Mesenteric fat pad (tissue), 1 donor: ENCODE measurements at places on chromosomes 12 and 14.
A peak's percentile ranks its signal among the peaks of the same experiment; 100 is the strongest.

- DNase-seq, result no peak
Observed at GRCh38 chr12:18340786-18341185, 79.5 kb downstream of the PIK3C2G start.

DNA sequence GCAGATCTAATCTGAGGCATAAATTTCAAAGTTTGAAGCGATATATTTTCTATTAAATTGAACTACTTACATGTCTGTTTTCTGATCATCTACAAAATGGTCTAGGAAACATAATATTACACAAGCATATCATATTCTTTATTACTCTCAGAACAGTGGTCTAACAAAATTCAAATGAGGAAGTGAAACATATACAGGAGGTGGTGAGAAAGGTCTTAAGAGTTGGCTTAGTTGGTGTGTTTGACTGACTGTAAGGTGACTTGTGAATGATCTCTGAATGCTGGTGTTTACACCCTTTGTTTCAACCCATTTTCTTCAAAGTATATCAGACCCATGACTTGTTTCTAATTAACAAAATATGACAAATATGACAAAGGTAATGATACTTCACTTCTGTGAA is 1156.8 kb downstream of the SLC16A7 start:
- DNase-seq, result no peak

DNA sequence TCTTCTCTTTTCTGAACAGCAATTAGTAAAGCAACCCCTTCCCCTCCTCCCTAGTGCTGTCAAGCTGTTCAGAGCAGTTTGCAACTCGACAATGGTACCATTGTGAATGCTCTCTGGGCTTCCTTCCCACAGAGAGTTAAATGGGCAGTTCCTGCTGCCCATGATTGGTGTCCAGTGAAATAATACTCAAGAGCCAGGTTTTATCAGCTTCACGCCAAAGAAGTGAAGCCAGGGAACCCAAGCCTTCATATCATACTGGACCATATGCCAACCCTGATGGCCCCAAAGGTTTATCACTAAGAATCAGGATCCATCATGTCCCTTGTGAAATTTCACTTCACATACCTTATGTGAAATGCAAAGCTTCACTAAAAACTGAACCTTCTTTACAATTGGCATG is 24.7 kb downstream of the INSM2 start:
- DNase-seq, result no peak

DNA sequence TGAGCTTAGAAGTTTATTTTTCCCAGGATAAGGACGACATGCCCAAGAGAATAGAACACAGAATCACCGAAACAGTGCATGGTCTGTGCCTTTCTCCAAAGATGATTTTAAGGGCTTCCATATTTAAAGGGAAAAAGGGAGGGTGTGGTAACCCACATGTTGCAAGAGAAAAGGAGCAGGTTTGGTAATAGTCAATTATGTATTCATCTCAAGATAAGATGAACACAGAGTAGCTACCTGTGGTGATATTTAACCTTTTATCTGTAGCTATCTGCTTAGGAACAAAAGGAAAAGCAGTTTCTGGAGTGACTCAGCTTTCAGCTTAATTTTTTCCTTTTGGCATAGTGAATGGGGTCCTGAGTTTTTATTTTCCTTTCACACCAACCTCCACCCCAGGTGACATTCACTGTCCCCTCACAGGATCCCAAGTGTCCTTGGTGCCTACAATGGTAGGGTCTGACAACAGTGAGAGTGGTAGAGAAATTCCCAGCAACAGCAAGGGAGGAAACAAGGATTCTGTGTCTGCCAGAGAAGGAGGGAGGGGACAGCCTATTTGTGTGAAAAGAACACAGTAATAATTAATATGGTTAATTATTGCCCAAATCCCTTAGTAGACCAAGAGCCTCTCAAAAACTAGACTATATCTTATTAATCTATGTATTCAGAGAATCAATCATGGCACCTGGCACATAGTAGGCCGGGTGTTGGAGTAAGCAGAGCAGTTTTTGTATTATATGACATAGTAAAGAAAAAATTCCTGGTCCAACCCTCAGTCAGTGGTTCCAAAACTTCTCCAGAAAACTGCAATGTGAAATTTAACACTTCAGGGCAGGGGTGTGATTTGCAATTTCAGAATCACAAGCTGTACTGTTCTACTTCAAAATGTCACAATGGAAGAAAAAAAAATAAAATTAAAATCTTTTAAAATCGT is 154.5 kb downstream of the PHLDA1 start:
- no peak for DNase-seq

- no peak for DNase-seq
Observed at GRCh38 chr14:102998393-102998792, 59.0 kb downstream of the CDC42BPB start.

DNA sequence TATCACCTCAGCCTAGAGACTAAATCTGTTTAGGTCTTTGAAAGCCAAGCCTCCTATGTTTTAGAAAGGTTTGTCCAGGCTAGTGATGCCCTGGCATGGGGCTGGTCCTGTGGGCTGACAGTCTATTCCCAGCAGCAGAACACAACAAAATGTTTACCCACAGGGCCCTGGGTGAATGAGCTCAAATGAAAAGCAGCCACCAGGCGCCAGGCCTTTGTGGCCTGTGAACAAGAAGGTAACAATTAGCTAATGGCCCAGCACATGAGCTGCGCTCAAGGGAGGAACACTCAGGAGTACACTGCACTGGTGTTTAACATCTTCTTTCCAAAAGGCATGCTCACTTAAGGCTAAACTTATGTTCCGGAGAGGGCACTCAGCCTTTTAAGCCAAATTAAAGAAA is 202.2 kb downstream of the MON2 start:
- DNase-seq, result no peak

DNA sequence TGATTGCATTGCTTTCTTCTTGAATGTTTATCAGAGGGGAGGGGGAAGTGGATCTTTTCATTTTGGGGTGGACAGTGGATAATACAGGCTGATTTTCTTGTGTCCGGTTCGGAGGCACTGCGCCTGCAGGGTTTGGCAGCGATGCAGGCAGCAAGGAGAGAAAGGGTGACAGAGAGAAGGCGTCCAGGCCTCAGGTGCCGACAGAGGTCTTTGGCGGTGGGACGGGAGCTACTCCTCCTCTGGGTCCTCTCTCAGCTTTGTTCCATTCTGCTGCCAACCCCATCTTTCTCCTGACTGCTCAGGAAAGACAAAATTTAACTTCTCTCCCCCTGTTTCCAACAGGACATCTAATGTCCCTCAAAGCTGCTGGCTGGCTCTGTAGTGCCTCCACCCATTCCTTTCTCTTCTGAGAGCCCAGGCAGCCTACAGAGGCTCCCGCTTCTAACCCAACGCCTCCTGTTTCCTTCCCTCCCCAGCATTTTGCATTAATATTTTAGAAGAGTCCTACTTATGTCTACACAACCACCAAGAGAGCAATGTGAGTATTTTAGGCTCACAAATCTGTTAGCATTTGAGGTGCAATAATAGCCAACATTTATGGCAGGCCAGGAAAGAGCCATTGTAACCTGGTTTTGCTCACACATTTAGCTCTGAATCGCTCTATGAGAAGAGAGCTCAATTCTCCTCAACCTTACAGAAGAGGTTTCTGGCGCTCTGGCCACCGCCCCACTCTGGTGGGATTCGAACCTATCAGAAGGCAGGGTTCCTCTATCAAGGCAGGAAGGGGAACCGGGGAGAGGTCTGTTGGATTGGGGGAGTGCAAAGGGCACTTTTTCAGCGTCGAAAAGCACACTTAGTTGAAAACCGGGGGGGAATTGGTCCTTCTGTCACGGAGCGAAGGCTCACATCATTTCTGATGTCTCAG is 7.1 kb upstream of the TBX5 start:
- DNase-seq, result no peak

GRCh38 chr14:34180434-34180833 is 229.6 kb upstream of the EGLN3 start:
- no peak for DNase-seq

- DNase-seq, result no peak
Observed at GRCh38 chr14:76574416-76575095, 186.7 kb upstream of the VASH1 start.

DNA sequence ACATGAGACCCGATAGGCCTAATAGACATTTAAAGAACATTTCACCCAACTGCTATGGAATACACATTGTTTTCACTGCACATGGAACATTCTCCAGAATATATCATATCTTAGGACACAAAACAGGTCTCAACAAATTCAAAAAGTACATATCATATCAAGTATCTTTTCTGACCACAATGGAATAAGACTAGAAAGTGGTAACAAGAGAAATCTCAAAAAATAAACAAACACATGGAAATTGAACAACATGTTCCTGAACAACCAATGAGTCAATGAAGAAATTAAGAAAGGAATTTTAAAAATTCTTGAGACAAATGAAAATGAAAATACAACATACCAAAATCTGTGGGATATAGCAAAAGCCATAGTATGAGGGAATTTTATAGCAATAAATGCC is 208.1 kb downstream of the PTPRO start:
- DNase-seq, result no peak

- no peak for DNase-seq
Observed at GRCh38 chr14:78007160-78007559, 163.0 kb upstream of the NRXN3 start.

GRCh38 chr12:91513313-91513712 is 330.7 kb upstream of the DCN start:
- DNase-seq, result no peak

DNA sequence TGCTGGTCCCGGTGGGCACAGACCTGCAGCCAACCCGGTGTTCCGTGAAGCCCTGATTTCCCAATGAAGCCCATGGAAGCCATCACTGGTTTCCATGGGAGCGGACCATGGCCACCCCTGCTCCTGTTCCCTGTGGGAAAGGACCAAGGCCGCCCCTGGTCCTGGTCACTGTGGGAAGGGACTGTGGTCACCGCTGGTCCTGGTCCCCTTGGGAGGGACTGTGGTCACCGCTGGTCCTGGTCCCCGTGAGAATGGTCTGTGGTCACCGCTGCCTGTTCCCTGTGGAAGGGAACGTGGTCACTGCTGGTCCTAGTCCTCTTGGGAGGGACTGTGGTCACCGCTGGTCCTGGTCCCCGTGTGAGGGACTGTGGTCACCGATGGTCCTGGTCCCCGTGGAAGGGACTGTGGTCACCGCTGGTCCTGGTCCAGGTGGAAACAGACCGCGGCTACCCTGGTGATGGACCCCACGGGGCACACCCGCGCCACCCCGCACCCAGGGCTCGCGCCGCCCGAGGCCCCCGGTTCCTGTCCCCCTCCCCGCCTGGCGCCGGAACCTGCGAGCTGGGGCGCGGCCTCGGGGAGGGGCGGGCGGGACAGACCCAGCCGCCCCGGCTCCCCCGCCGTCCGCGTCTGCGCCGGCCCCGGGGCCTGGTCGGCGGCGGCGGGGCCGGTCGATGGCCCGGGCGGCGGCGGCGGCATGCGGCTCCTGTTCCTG is at the start of gene GLT1D1:
Gene GLT1D1, plus strand, starts transcription at position 594 of the 715 bp plus-strand sequence. Its CDS starts 104 bp downstream, at position 698.
- peak; percentile 89 for DNase-seq

GRCh38 chr12:60043236-60043635 is 447.4 kb downstream of the SLC16A7 start:
- DNase-seq, result no peak

DNA sequence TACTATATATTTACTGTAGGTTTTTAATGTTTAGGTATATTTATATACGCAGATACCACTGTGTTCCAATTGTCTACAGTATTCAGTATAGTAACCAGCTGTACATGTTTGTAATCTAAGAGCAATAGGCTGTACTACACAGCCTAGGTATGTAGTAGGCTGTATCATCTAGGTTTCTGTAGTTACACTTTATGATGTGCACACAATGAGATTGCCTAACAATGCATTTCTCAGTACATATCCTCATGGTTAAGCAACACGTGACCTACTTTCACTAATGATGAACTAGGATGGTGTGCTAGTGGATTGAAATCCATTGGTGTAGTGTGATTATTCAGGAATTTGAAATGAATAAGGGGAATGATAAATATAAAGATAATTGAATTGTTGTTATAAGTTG is 77.7 kb downstream of the ETNK1 start:
- no peak for DNase-seq

GRCh38 chr12:12016284-12017100 is 54.2 kb upstream of the BCL2L14 start:
- no peak for DNase-seq

DNA sequence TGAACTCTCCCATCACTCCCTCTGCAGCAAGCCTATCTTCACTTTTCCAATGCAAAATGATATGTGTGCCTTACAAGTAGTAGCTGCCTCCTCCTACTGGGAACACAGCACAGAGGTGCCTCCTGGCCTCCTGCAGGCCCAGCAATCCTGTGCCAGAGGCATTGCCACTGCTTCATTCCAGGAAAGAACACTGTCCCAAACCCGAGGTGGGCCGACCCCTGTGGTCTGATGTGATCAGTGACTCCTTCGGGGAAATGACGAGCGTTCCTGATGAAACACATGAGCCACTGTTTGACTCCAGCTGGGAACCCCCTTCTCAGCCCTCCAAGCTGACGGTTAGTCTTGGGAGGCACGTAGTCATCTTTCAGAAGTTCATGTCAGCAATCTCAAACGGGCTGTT is 19.5 kb downstream of the PSMC1 start:
- peak; percentile 57 for DNase-seq

DNA sequence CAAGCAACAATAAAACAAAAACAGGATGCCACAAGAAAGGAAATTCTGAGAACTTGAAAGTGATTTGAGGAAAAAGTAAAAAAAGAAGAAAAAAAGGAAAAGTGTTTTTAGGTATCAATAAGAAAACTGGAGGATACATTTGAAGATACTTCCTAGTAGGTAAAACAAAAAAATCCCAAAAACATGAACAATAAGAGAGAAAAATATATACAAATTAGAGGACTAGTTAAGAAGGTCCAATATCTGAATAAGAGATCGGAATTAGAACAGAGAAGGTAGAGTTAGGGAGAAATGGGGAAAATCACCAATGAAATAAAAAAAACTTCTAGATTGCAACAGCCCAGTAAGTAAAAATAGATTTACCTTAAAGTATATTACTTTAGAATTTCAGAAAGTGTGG is 8.8 kb downstream of the DEPDC4 start:
- no peak for DNase-seq

DNA sequence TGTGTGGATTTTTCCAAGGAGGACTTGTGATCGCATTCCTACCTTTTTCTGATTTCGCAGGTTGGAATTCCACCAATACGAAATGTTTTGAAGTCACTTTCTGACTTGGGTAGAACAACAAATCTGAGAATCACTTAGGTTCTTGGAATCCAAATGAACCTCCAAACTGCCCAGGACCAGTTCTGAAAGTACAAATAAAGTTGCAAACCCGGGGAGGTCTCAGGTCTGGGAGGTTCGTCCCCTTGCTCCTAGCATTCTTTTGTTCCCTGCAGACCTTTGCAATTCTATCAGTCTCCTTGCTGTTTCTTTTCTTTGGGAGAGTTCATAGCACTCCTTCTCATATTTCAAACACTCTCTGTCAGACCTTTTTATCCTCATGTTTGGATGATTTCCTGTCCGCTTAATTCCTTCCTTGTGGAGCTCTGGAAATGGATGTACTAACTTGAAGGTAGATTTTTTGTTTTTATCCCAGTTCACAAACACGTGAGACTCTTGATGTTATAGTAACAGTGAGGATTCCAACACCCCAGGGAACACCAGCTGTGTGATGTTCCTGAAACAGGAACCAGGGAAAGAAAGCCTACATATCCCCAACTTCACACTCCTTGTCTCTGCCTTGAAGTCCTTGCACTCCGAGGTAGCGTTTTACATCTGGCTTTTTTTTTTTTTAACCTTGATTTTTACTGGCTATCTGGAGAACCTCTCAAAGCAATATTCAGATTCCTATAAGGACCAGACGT is 70.6 kb downstream of the TMEM132C start:
- DNase-seq, result no peak

- DNase-seq, result no peak
Observed at GRCh38 chr12:95646781-95647190, 95.5 kb upstream of the USP44 start.
